ENCODE measurements at places on chromosomes 12 and 14.

DNA sequence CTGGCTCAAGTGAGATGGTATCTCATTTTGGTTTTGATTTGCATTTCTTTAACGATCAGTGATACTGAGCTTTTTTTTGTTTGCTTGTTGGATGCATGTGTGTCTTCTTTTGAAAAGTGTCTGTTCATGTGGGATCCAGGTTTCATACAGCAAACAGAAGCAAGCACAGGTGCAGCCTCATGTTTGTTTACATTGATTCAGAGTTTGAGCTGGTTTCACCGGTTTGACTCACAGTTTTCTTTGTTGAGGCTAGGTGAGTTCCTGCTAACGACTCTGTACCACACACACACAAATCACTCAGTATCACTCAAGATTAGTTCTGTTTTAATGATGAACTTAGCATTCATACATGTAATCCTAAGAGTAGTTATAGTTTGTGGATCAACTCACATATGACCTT is 3.7 kb downstream of the OR10G2 start:
- no peak for DNase-seq

DNA sequence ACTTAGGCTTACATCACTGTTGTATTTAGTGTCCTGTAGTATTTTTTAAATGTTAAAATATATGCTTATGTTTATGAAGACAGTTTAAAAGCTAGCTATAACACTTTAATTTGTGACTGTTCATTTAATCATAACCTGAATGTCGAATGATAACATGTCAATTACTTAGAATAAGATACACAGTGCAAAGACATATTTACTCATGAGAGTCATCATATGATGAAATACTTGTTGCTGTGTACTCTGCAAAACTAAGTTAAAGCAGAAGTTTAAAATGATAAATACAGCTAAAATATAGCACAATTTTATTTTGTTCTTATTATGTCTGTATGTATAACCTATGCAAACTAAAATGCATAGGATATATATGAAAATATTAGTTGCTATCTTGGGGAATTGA is 497.4 kb downstream of the FSCB start:
- DNase-seq, result no peak

DNA sequence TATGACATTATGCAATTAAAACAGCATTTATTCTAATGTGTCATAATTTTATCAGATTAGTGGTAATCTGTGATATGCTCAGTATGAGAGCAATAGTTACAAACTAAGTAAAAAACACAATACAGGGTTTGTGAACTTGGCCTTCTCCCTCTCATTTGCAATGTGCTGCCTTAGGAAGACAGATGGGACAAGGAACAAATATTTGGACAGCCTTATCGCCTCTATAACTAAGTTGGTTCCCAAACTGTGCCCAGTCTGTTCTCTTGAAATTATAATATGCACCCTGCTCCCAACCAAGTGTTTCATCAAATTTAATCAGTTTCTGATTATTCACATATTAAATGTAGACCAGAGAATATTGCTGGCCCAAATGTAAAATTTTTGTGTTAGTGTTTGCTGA is 22.7 kb downstream of the MGST1 start:
- no peak for DNase-seq

- peak; percentile 31 for DNase-seq
These were observed 242.6 kb downstream of the BTG1 start for GRCh38 chr12:91902860-91903683.

DNA sequence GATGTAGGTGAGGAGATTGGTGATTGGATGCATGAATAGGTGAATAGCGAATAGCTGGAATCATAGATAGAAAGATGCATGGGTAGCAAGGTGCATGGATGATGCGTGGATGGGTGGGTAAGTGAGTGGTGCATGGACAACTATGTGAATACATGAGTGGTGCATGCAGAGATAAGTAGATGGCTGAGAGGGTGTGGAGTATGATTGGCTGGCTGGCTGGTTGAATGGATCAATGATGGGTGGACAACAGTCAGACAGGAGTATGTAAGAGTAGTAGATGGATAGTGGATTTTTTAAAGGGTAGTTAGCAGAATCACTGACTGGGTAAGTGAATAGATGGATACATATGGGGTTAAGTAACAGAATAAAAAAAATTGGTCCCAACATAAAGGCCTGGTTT is 33.9 kb downstream of the SERPINA3 start:
- no peak for DNase-seq
